Aorta (tissue), 5 donors: ENCODE measurements at places on chromosomes 7 and 10.

GRCh38 chr10:93299606-93300287, 182.4 kb downstream of the MYOF start:
- DNase-seq, result no peak

GRCh38 chr7:37550426-37550825, 101.8 kb upstream of the ELMO1 start:
- no peak for DNase-seq

GRCh38 chr10:79005126-79005810, 63.5 kb upstream of the ZMIZ1 start:
- no peak for DNase-seq

DNA sequence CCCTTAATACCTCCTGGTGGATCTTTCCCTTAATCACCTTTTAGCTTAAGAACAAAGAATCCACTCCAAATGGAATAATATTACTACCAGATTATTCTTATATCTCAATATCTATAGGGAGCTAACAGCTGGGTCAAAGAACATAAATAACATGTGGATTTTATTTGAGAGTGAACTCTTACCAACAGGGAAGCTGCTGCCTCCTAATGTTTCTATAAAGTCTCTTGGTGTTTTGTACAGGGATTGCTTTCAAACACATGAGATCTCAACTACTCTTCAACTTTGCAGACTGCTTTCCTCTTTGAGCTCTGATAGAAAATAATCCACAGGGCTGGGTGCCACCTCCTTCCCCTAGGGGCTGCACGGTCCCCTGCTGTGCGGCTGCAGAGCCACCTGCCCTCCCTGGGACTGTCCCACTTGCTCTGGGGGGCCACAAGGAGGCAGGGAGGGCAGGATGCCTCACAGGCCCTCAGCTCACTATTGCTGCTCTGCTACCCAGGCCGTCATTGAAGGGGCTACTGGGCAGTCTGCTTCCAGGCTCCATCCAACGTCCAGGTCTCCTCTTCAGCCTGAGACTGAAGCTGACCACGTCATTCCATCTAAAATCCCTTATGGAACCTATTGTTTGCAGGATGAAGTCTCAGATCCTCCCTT, 191.2 kb downstream of the CXCL12 start:
- DNase-seq, result no peak

- DNase-seq, result no peak
These were observed 34.4 kb downstream of the AGR3 start for GRCh38 chr7:16847381-16847860.

- no peak for DNase-seq
These were observed 29.4 kb downstream of the ENTPD1 start for GRCh38 chr10:95785317-95785716.

GRCh38 chr7:36304099-36304425, 85.6 kb upstream of the ANLN start:
- no peak for DNase-seq

GRCh38 chr10:35913628-35914027, 271.5 kb upstream of the FZD8 start:
- DNase-seq, result no peak

- no peak for DNase-seq
These were observed 31.5 kb downstream of the ASB13 start for GRCh38 chr10:5634918-5635317.

DNA sequence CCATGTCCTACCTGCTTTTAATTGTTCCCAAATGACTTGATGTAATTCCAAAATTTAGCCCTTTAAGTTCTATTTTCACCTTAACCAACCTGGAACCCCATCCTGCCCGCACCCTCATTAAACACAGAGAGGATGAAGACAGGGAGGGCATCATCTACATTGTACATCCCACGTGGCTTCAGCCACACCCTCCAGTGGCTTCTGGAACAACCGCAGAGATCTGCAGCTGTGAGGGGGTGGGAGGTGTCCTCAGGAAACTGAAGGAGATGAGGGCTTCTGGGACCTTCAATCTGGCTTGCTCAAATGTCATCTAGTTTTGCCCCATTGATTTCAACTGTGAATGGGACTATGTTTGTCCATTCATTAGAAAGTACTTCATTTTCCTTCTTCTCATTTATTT, 39.0 kb downstream of the AKR1B1 start:
- DNase-seq, result no peak

GRCh38 chr10:91185239-91185875, 35.1 kb upstream of the PCGF5 start:
- peak; percentile 83 for DNase-seq

DNA sequence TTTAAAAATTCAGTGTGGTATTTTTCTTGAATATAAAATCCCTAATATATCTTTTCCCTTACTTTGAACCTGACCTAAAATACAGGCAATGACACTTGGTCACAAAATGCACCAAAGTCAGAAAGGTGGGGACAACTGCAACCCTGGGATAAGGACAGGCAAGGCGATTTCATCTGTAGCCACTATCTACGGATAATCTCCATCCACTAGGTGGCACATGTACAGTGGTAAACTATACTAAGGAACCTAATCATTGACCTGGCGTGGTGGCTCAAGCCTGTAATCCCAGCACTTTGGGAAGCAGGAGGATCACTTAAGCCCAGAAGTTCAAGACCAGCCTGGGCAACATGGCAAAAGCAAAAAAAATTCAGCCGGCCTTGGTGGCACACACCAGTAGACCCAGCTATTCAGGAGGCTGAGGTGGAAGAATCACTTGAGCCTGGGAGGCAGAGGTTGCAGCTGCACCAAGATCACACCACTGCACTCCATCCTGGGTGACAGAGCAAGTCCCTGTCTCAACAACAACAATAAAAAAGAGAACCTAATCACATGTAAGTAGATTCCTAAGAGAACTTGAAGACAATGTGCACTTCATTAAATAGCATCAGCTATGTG, 98.9 kb downstream of the KMT2C start:
- no peak for DNase-seq

DNA sequence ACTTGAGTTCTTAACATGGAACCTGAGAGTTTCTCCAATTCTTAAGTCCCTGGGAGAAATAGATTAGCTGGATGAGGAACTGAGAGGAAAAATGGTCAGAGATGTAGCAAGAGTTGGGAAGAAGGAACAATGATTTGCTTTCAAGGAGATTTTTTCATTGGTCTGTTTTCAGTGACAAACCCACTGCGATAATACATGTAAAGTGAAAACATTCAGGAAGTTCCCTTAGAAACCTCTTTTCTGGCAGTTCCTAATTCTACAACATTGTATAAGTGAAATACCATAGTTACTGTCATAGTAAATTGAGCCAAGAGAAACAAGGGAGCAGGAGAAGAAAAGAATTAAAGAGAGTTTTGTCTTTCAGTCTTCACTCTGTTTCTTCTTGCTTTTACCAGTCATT, 12.1 kb upstream of the MAGI2 start:
- no peak for DNase-seq

GRCh38 chr10:97059006-97059871, 126.5 kb downstream of the SLIT1 start:
- peak; percentile 69 for DNase-seq

GRCh38 chr7:103657474-103657894, 211.5 kb upstream of the SLC26A5 start:
- DNase-seq, result no peak

DNA sequence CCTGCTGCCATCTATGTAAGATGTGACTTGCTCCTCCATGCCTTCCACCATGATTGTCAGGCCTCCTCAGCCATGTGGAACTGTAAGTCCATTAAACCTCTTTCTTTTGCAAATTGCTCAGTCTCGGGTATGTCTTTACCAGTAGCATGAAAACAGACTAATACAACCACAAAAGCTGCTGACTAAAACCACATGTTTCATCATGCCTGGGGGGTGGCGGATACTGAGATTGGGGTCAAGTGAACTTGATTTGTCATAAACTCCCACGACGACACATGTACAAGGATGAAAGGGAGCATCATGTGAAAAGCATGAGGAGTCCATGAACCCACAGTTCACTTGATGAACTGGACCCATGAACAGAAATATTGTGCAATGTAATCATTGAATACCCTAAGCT, 134.9 kb upstream of the ANK3 start:
- no peak for DNase-seq

DNA sequence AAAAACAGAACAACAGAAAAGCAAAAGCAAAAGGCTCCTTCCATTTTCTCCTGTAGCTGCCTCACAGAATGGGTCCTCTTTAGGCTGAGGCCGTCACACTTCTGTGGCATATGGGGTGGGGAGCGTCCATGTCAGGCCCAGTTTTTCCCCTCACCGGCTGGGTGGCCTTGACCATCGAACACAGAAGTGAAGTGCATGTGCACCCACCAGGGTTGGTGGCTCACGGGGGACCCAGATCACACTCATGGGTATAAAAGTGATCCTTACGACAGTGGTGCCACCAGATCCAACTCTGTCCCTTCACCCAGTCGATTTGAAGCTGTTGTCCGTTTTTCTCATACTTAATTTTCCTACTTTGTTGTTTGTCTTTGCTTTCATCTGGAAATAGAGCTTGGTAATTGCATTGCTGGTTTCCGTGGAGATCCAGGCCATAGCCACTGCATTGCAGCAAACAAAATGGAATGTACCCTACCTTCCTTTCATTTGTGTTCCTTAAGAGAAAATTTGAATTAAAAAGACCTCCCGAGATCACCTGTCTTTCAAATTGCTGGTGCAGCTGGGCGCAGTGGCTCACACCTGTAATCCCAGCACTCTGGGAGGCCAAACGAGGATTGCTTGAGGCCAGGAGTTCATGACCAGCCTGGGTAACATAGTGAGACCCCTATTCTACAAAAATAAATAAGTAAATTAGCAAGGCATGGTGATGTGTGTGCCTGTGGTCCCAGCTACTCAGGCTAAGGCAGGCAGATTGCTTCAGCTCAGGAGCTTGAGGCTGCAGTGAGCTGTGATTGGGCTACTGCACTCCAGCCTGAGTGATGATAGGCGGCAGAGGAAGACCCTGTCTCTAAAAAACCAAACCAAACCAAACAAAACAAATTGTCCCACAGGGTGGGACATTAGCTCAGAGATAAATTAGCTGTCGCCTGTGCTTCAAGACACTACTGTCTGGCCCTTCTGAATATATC, 10.7 kb upstream of the GJD4 start:
- DNase-seq, result no peak

DNA sequence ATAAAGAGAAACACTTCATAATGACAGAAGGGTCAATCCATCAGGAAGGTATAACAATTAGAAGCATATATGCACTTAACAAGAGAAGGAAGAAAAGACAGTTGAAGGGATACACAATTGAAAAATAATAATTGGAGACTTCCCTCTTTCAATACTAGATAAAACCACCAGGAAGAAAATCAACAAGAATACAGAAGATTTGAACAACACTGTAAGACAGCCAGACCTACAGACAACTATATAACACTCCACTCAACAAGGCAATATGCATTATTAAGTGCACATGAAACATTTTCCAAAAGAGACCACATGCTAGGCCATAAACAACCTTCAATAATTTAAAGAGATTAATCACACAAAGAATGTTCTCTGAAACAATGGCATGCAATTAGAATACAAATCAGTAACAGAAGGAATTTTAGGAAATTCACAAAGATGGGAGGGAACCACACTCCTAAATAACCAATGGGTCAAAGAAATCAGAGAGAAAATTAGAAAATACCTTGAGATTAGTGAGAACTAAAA, 35.1 kb downstream of the ZNF438 start:
- no peak for DNase-seq

- DNase-seq, result no peak
These were observed 36.6 kb downstream of the GTF2IRD1 start for GRCh38 chr7:74489997-74490945.

GRCh38 chr7:75711656-75712514, 26.9 kb downstream of the HIP1 start:
- DNase-seq, result peak; percentile 55

DNA sequence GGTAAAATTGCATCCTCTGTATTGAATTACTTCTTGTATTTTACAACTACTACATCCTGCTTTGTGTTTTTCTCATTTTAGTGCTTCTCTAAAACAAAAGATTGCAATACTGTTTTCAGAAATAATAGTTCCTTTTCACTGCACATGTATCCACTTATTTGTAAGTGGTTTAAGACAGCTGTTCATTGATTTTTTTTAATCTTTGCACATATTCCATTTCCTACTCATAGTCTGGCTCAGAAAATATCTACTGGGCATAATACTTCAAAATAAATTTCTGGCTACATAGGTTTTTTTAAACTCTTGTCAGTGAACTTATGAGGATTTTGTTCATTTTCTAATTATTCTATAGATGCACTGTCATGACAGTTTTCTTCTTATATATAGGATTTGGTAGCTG, 54.8 kb downstream of the SND1 start:
- DNase-seq, result no peak

- DNase-seq, result no peak
These were observed 547.9 kb upstream of the FOXK1 start for GRCh38 chr7:4134204-4134603.

- DNase-seq, result no peak
These were observed 234.1 kb downstream of the PTEN start for GRCh38 chr10:88097536-88097935.

- DNase-seq, result no peak
These were observed 22.0 kb upstream of the SLC35G1 start for GRCh38 chr10:93871671-93872204.

- DNase-seq, result no peak
These were observed 124.0 kb downstream of the TRRAP start for GRCh38 chr7:99002148-99002826.

GRCh38 chr10:132335189-132336063, 3.4 kb downstream of the LRRC27 start:
- peak; percentile 73 for DNase-seq

DNA sequence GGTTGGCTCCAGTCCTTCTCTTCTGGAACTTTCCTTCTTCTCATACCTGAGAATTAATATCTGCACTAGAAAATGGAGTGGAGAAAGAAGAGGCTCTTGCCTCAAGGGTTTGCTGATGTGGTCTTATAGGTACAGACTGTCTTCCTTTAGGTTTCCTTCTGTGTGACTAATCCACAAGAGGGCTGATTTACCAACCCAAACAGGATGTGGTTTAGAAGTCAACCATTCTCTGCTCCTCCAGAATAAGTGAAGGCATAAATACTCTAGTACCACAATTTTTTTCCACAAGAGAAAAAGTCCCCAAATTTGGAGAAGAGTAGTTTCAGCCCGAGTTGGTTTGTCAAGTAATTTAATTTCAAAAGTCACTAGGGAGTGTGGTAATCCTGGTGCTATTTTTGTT, 85.8 kb downstream of the NRP1 start:
- no peak for DNase-seq

DNA sequence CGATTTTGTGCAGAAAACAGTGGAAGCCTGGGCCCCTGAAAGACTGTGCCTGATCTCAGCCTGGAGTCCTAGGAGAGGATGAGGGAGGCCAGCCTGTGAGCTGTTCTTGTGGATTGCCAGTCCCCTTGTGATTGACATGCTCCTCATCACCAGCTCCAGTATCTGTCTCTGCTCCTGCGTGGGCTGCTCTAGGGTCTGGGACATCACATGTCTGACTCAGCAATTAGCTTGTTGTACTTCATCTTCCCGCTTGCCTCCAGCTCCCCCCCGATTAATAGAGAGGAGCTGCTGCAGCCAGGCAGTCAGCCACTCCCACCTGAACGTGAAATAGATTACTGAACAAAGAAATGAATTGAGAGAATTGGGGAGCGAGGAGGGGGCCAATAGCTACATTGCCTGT, 99.6 kb upstream of the TBX20 start:
- no peak for DNase-seq

GRCh38 chr10:67772894-67773511, 65.0 kb downstream of the DNAJC12 start:
- DNase-seq, result no peak
